ENCODE measurements at places on chromosomes 6 and 20. TPM values are rescaled to one million over a fixed set of nuclear protein-coding genes. Genes with fewer than 3 reads are reported as not detected.
A peak's percentile ranks its signal among the peaks of the same experiment; 100 is the strongest.

UQCC2 gene
- total RNA-seq = 7.0 TPM

RAET1L gene
- total RNA-seq = not detected

WFDC2 gene
- total RNA-seq = not detected

HLA-DQB1 gene
- not detected for total RNA-seq

ARG1 gene
- not detected for total RNA-seq

TREML2 gene
- total RNA-seq = not detected

ADGRF5 gene
- total RNA-seq = 15.9 TPM

EFCAB8 gene
- total RNA-seq = not detected

PRDM1 gene
- total RNA-seq = 1.4 TPM

FANCE gene
- 7.7 TPM for total RNA-seq

TBPL1 gene
- total RNA-seq = 30.2 TPM

GRCh38 chr6:133115946-133116345, 125.2 kb upstream of the EYA4 start:
- no peak for DNase-seq

GRCh38 chr6:122372647-122373046, 26.8 kb upstream of the HSF2 start:
- peak; percentile 30 for DNase-seq

GRCh38 chr6:42010185-42010891, 40.0 kb upstream of the TAF8 start:
- DNase-seq = no peak

DNA sequence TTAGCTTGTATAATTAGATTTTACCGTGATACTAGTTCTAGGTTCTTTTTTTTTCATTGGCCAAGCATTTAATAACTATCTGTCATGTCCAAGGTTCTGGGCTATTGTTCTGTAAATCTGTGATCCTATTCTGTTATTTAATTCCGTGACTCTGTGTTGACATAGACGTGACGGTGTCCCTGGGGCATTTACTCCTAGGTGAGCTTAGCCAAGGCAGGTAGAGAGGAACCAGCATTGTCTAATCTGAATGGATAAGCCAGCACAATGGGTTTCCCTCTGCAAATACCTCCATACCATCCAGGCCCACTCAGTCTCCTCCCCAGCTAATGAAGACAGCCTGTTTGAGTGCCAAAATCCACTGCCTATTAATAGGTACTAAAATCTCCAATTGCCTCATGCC, 8.9 kb upstream of the CDSN start:
- no peak for DNase-seq

DNA sequence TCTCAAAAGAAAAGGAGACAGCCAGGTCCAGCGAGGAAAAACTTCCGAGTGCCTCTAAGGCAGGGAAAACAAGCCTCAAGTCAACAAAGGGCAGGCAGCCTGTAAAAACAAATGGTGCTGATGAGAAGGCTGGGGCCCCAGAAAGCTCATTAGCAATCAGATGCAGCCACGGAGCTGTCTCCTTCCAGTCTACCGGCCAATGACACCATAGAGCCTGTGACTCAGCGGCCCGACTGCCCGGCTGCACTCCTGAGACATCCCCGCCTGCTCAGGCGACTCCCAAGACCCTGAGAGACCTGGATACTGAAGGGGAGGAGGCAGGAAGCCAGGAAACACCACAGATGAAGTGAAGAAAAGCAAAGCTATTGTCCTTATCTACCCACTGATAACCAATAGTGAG, 120.1 kb upstream of the HDDC2 start:
- DNase-seq = peak; percentile 11

- DNase-seq = no peak
These were observed 105.2 kb upstream of the ASF1A start for GRCh38 chr6:118788702-118789101.

DNA sequence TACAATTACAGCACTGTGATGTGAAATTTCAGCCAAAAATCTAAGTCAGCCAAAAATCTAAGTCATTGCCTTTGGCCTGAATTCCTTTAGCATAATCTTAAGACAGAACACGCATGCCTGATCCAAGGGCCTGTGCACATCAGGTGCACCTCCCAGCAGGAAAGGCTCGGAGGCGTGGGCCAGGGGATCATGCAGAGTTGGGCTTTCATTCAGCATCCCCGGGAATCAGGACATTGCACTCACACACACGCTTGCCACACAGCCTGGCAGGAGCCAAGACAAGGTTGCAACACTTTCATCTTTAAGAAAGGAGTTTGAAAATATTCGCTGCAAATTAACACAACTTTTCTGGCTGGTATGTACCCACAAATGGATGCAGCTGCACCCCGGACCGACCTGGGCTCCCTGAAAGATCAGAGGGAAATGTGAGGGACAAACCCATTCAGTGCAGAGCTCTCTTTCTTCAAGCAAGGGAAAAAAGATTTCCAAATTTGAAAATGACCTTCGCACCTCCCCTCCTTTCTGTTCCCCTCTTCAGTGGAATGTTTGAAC, 48.8 kb downstream of the ERMARD start:
- peak; percentile 43 for DNase-seq

DNA sequence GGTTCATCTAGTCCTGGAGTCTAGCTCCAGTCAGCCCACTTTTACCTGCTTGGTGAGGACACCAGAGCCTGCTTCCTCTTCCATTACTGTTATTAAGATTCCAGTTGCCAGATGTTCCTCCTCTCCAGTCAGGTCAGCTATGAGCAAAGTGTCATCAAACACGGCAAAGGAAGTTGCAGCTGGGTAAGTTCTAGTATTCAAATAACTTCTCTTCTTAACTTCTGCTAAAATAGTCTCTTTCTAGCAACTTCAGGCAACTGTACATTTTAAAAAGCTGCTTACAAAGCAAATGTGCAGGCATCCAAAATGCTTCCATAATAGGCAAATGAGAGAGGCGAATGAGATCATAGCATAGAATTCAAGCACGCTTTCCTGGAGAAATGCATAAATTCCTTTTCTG, 18.4 kb upstream of the MRPS18A start:
- DNase-seq = peak; percentile 61

GRCh38 chr6:37673436-37673835, 24.2 kb downstream of the MDGA1 start:
- DNase-seq = no peak

DNA sequence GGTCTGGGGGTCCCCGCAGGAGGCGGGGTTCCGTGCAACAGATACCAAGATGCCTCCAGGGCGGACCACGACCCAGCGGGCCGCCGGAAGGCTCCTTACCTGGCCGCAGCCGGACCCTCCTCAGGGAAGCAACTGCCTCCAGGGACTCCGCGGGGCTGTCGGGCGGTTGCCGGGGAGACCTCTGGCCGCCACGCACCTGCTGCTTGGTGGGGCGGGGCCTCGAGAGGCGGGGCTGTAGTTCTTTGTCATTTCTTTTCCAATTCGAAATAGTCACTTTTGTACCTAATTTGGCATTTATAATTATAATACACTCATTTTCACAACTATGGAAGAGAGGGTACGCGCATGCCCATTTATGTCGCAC, 647 bp downstream of the AK9 start:
- DNase-seq = no peak

DNA sequence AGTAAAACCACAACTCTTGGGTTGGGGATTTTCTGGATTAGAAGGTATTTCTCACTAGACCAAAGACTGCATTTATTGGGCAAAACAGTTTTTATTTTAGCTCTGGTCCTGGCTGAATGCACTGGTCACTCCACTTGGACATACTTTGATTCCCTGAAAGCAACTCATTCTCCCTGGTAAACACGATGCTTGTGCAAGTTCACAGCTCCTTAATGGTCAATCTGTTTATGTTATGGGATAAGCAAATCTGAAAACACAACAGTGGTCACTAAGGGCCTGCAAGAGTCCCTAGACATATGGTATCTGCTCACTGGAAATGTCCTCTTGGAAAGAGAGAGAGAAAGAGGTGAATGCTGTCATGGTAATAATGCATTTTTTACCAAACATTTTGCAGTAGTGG, 559.8 kb downstream of the CDH26 start:
- DNase-seq = no peak

- no peak for DNase-seq
These were observed 3.9 kb upstream of the ARHGAP18 start for GRCh38 chr6:129713806-129714333.

DNA sequence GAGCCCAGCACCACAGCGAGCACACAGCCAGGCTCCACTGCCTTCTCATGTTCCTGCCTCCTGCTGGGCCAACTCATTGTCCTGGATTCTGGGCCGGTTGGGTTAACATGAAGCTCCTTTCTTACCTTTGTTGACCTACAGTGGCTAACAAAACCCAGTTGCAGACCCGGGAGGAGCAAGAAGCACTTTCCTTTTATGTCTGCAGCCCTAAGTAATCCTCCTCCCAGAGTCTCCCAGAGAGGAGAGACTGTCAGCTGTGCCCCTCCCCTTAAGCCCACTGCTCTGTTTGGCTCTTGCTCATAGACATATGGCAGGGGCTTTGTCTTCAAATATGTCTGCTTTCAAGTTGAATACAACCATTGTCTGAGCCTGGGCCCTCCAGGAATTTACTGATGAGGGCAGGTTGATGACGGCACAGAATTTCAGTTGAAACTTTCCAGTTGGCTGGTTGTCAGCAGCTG, 55.2 kb downstream of the PSMB1 start:
- DNase-seq = no peak

DNA sequence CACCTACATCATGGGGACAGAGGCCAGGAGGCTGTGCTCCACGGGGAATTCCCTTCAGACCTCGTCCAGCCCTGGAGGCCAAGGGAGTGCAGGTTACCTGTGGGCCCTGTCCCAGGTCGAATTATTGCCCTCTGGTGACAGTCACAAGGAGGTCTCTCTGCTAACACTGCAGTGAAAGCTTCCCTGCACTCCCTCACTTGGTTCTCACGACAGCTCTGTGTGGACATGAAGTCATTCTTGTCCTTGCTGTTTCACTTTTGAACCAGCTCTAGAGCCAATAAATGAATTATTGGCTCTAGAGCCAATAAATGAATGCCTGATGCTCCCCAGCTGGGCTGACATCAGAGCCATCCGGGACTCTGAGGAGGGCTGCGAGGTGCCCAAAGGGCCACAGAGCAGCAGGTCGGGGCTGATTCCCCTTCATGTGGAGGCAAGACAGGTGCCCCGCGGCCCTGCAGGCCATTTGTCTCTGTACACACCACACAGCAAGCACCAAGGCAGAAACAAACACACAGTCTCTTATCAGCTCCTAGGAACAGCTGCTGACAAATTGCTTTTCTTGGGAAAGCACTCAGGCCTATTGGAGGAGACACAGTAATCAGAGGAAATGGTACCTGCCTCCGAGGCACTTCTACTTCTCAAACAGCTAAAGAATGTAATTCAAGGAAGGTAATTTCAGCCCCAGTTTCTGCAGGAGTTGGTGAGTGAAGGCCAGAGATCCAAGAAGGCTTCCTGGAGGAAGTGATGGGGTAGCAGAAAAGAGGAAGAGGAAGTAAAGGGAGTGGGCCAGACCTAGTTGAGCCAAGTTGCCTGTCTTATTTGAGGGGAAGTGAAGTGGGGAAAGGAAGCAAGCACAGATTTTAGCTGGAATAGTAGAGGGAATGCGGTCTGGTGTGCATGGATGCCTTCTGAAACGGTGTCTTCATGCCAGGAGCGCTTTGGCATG, 27.5 kb upstream of the TBXT start:
- DNase-seq = no peak

GRCh38 chr20:12984863-12985262, 23.9 kb upstream of the SPTLC3 start:
- DNase-seq = no peak

- DNase-seq = no peak
These were observed 37.4 kb upstream of the MRPS10 start for GRCh38 chr6:42255050-42255449.

DNA sequence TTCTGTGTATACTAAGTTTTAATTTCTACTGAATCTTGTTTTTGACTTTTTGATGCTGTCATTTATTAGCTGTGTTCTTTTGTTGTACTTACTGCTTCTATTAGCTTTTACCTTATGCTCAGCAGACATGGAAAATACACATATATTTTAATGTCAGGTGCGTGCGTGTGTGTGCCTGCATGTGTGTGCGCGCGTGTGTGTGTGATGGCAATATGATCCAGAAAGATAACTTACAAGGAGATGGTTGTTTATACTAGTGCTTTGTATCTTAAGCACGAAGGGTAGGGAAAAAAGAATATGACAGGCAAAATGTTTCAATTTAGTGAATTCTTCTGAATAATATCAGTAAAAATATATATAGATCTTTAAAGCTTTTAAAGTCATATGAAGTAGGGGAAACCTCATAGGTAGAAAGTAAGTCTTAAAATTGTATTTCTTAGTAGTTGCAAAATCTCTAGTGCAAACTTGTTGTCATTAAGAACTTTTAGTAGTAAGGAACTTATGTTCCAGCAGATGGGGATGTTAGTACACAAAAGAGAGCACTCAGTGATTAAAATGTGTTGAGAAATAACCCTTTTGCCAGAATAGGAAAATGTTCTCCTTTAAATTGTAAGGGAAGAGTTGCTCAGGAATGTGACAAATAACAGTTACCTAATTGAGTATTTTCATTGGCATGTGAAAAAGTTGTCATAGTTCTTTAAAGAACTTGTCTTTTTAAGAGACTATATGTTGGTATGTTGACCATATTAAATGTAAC, 13.2 kb downstream of the QKI start:
- DNase-seq = peak; percentile 88

GRCh38 chr6:32462609-32463008, 22.9 kb downstream of the HLA-DRA start:
- DNase-seq = no peak

DNA sequence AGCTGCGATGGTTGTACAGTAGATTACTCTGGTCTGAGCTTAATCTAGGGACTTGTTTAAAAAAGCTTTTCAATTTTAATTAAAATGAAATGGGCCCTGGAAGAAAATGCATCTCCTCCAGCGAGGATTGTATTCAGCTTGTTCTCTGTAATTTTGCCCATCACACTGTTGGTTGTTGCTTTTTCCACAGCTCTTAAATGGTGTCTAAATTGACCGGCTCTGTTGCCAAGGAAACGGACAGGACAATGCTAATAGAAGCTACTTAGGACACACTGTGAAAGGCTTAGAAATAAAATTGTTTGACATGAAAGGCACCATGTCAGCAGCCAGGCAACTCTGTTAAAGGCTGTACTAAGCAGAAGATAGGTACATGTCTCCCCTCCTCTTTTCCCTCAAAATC, 116.7 kb upstream of the NRSN1 start:
- no peak for DNase-seq

DNA sequence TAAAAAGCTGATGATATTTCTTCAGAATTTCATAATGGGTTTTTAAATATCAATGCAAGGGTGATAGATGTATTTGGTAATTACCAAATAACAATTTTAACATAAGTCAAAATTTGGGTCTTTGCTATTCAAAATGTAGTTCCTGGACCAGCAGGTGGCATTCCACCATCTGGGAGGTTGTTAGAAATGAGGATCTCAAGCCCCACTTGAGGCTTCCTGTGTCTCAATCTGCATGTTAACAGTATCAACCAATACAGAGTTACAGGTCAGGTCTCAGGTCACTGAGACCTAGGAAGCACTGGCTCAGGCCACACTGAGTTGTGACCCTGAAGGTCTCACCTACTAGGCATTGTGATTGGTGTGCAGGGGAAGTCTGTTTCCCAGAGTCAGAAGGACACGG, 57.2 kb upstream of the MTRF1L start:
- no peak for DNase-seq

All from fibroblast of the aortic adventitia (primary cell).